ENCODE measurements at places on chromosomes 1 and 21.
A peak's percentile ranks its signal among the peaks of the same experiment; 100 is the strongest.

DNA sequence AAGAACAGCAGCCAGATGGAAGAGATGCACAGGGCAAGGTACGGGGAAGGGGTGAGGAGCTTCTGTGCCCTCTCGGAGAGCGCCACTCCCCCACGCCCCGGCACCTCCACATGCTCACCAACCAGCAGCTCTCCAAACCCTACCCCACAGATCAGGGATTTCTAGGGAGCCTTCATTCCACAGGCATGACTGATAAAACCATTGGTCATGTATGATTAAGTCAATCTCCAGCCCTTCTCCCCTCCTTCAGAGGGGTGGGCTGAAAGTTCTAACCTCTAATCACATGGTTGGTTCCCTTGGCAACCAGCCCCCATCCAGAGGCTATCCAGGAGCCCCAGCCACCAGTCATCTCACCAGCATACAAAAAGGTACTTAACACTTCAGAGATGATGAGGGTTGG, 144.7 kb downstream of the TGFBR3 start:
- H3K27me3 ChIP-seq, result no peaks in the 10 kb centered on the region
- no peak for DNase-seq
- H3K36me3 ChIP-seq, result no peaks in the 10 kb centered on the region

- H3K4me1 ChIP-seq, result no peaks in the 10 kb centered on the region
- no peaks in the 10 kb centered on the region for H3K27me3 ChIP-seq
- H3K4me3 ChIP-seq, result no peak overlapping the region
These were observed 77.1 kb downstream of the PIK3CD start for GRCh38 chr1:9728451-9729295.

DNA sequence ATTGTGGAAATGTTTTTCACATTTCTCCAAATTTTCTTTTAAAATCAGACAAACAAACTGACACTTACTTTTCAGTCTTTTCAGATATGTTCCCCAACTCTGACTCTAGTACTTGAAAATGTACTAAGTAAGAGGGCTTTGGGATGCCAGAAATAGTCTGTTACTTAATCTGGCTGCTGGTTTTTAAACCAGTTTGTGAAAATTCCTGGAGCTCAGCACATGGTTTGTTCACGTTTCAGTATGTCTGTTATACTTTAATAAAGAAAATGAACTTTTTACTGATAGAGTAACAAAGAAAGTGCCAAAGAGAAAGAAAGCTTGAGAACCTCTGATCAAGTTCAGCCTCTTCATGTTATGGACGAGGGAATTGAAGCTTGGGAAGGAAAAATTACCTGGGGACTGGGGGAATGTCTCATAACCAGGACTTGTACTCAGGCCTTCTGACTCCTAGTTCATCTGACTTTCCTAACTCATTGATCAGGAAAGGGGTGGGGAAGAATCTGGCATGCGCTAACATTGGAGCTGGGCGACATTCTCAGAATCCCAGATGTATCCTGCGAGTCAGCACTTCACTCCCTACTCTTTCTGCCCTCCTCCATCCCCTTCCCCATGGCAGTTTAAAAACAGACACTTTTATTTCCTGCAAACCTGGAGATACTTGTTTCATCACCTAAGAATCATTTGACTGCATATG, 30.8 kb upstream of the DNAJC6 start:
- no peaks in the 10 kb centered on the region for H3K4me1 ChIP-seq
- H3K27ac ChIP-seq, result no peak overlapping the region
- no peaks in the 10 kb centered on the region for H3K36me3 ChIP-seq
- H3K27me3 ChIP-seq, result no peaks in the 10 kb centered on the region
- DNase-seq, result no peak
- no peak overlapping the region for H3K4me3 ChIP-seq

DNA sequence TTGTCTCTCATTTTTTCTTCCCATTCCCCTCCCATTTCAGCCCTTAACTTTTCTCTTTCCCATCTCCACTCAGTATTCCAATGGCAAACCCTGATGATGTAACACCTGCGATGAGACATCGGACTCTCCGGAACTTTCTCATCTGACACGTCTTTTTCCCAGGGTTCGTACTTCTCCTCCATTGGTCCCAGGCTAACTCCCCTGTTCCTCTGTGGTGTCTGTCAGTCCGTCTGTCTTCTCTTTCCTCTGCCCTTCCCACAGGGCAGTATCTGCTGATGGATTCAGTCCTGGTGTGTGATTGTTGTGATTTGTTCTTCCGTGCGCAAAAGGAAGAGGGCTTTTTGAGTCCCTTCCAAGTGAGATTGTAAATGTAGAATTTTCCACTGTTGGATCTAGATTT, 27.7 kb downstream of the VANGL2 start:
- DNase-seq, result no peak
- H3K4me1 ChIP-seq, result peaks cover 48% of the 10 kb centered on the region
- no peaks in the 10 kb centered on the region for H3K27me3 ChIP-seq
- peak overlapping the region; percentile 13 for H3K27ac ChIP-seq

DNA sequence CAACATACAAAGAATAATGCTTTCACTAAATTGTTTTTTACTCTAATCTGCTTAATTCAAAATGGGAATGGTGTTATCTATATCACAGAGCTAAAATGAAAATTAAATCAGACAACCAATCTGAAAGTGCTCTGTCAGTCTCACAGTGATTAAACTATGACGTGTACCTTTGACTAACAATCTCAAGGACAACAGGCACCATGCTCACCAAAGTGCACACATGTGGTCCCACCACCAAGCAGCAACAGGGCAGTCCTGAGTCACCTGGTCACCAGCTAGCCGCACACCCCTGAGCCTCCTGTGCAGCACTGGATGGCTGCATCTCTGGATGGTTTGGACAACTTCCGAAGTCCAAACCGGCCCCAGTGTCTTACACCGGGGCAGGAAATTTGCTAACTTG, 54.5 kb upstream of the NADK start:
- H3K36me3 ChIP-seq, result peaks cover 11% of the 10 kb centered on the region
- H3K27me3 ChIP-seq, result no peaks in the 10 kb centered on the region
- no peak overlapping the region for H3K4me3 ChIP-seq
- peaks cover 50% of the 10 kb centered on the region for H3K4me1 ChIP-seq
- H3K27ac ChIP-seq, result no peak overlapping the region
- no peak for DNase-seq

GRCh38 chr1:110224240-110224995, 14.3 kb downstream of the KCNC4 start:
- H3K27me3 ChIP-seq, result no peaks in the 10 kb centered on the region
- no peaks in the 10 kb centered on the region for H3K4me1 ChIP-seq
- DNase-seq, result no peak

DNA sequence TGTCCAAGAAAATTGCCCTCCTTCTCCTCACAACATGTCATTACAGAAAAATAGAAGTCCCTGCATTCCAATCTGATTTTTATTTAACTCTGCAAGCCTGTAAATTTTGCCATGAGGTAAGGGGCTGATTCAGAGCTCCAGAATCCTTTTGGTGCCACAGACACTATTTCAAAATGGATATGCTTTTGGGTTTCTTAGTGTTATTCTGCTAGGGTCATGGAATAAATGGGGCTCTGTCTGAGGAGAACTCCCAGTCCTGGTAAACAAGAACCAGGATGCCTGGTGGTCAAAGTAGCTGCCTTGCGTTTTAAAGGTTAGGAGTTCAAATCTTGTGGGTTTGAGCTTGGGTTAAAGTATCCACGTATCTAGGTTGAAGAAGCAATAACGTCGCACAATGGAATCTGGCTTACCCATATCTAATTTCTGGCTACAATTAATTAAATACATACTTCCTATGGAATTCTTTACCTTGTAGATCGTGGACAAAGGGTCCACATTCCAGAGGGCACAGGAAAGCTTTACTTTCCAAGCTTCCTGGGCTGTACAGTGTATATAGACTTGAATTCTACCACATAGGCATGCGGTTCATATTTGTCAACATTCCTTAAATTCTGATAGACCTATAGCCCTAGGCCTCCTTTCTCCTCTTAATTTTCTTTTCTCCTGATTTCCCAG, 98.0 kb upstream of the CDC42BPA start:
- H3K4me3 ChIP-seq, result no peak overlapping the region
- no peaks in the 10 kb centered on the region for H3K4me1 ChIP-seq
- H3K27ac ChIP-seq, result no peak overlapping the region
- DNase-seq, result no peak
- H3K27me3 ChIP-seq, result no peaks in the 10 kb centered on the region
- no peaks in the 10 kb centered on the region for H3K36me3 ChIP-seq

DNA sequence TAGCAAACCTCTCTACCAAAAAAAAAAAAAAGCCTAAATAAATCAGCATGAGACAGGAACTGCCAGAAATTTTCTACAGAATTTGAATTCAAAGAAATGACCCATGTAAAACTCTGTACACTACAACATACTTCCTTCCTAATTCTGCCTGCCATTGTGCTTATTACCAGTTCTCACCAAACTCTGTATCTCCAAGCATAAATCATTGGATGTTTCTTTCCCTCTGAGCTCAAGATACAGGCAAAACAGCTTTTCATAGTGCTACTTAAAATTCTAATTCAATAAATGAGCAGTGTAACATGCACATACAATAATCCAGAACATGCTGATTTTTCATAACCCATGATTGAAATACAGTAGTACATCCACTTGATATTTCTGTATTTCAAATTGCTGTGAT, 87.0 kb downstream of the EIF4G3 start:
- H3K4me1 ChIP-seq, result no peaks in the 10 kb centered on the region
- H3K4me3 ChIP-seq, result no peak overlapping the region
- no peak overlapping the region for H3K27ac ChIP-seq
- DNase-seq, result no peak

DNA sequence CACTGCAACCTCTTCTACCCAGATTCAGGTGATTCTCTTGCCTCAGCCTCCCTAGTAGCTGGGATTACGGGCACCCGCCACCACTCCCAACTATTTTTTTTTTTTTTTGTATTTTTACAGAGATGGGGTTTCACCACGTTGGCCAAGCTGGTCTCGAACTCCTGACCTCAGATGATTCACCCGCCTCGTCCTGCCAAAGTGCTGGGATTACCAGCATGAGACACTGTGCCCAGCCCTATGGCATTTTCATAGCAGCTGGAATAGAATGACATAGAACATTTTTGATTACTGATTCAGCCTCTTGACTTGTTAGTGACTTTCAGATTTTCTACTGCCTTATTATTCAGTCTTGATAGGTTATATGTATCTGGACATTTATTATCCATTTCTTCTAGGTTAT, 1046.2 kb downstream of the AMY1C start:
- H3K36me3 ChIP-seq, result no peaks in the 10 kb centered on the region
- no peaks in the 10 kb centered on the region for H3K4me1 ChIP-seq
- no peak for DNase-seq

GRCh38 chr1:69491416-69491815, 76.3 kb upstream of the LRRC7 start:
- H3K4me3 ChIP-seq, result no peak overlapping the region
- H3K36me3 ChIP-seq, result no peaks in the 10 kb centered on the region
- H3K4me1 ChIP-seq, result no peaks in the 10 kb centered on the region
- H3K27me3 ChIP-seq, result no peaks in the 10 kb centered on the region

DNA sequence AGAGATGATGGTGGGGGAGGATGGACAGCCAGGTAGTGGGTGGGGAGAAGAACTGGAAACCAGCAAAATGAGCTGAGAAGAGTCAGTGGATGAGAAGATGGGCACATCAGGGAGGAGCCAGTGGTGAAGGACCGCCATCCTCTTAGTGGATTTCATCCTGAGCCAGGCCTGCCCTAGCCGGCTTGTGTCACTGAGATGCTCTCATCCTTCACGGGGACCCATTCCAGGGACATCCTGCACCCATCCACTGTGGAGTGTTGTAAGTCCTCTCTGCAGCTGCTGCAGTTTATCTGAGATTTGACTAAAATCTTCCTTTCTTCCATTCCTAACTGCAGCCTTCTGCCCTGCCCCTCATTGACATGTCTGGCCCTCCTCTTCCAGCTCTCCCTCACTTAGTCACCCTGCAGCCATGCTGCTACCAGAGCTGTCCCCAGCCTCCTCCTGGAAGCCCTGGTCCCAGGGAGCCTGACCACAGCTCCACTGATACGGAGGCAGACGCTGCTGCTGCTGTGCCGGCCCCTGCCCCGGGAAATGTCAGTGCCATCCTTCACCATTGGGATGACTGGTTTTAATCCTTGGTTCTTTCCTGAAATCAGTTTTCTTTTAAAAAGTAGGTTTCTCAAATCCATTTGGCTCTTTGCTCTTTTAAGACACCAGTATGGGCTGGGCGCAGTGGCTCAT, 33.2 kb downstream of the STUM start:
- H3K4me3 ChIP-seq, result no peak overlapping the region
- H3K36me3 ChIP-seq, result no peaks in the 10 kb centered on the region
- H3K27me3 ChIP-seq, result peaks cover 2% of the 10 kb centered on the region
- no peaks in the 10 kb centered on the region for H3K4me1 ChIP-seq
- DNase-seq, result no peak

GRCh38 chr1:222126052-222126451, 384.2 kb upstream of the DUSP10 start:
- no peaks in the 10 kb centered on the region for H3K27me3 ChIP-seq
- no peaks in the 10 kb centered on the region for H3K36me3 ChIP-seq
- H3K4me3 ChIP-seq, result no peak overlapping the region
- no peak overlapping the region for H3K27ac ChIP-seq

DNA sequence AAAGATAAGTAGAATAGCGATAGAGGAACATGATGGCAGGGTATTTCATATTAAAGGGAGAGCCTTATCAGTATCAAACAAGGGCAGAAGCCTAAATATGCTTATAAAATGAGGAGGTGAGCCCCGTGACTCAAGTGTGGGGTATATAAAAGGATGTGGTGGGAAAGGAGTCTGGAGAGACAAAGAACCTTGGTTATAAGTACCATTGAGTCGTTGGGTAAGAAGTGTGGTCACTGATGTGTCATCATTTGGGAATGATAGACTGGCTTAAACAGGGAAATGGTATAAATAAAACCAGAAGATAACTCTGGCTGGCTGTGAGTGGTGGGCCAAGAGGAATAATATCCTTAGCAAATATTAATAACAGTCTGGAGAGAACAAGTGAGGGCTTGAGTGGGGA, 10.9 kb upstream of the CD5L start:
- H3K27me3 ChIP-seq, result no peaks in the 10 kb centered on the region
- peaks cover 18% of the 10 kb centered on the region for H3K4me1 ChIP-seq
- no peak overlapping the region for H3K4me3 ChIP-seq

- DNase-seq, result no peak
- H3K4me3 ChIP-seq, result no peak overlapping the region
- H3K36me3 ChIP-seq, result no peaks in the 10 kb centered on the region
These were observed 21.9 kb downstream of the KMO start for GRCh38 chr1:241553886-241554592.

DNA sequence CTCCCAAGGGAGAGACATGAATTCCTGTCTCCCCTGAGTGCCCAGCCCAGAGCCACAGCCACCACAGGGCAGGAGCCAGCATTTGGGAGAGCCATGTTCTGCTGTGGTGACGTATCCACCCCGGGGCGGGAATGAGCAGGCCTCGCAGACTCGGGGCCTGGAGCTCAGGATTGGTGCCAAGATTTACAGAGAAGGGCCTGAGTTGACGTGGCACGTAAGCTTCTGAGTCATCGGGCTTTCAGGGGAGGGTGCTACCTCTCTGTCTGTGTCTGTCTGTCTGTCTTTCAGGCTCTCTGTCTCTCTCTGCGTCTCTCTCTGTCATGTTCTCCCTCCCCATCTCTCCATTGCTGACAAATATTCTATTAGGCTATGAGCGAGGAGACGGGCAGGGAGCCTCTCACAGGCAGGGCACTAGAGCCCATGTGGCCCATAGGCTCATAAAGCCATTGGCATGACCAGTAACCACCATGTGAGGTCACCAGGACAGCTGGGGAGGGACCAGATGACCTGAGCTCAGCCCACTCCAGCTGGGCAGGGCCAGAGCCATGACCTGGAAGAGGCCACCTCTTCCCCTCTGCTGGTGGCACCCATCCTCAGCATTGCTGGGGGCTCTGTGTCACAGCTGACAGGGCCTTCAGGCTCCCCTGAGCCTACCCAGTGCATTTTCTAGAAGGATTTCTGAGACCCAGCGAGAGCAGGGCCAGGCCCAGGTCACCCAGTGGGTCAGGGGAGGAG, 300.0 kb upstream of the VAMP3 start:
- H3K4me3 ChIP-seq, result no peak overlapping the region
- H3K27me3 ChIP-seq, result no peaks in the 10 kb centered on the region
- H3K4me1 ChIP-seq, result peaks cover 10% of the 10 kb centered on the region
- peak; percentile 23 for DNase-seq
- H3K27ac ChIP-seq, result no peak overlapping the region

Measured in GM12878 (cell line).